ENCODE measurements at places on chromosomes 1 and 21.

DNA sequence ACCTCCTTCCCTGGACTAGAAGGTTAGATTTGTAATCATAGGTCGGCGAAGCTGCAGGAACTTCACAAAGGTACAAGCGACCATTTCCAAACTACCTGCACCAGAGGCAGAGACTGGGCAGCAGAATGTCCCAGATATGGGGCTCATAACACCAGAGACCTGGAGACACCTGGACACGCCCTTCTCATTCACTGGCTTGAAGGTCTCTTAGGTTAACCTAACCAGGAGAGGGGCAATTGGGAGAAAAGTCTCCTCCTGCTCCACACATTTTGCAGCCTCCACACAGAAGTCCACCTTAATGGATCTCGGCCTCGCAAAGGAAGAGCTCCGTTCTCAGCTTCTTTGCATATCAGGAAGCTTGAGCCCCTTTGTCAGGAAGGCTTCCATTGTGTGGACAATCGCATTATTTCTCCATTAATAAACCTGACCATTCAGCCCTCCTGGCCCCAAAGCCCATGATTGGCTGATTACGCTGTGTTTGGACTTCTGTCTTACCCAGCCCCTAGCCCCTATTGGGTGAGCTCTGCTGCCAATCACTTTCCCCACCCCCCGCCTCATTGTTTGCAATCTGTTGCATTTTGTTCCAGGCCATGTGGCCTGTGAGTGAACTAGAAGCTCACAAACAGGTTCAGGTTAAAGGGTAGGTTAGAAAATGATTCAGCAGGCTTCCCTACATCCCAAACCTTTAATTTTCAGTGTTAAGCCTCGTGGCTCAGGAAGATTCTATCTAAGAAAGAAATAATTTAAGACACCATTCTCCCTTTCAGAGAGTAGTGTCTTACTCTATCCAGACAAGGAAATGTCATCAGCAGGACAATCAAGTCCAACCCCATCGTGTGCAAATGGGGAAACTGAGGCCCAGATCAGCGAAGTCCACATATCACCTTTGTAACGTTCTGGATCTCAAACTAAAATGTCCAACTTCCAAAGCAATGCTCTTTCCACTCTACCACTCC, 2.8 kb downstream of the MYCL start:
- DNase-seq, result no peak

GRCh38 chr1:41976671-41977070, 57.9 kb upstream of the HIVEP3 start:
- no peak for DNase-seq

GRCh38 chr1:60857851-60858250, 224.5 kb upstream of the NFIA start:
- no peak for DNase-seq

- no peak for DNase-seq
Measured at GRCh38 chr1:225847610-225848009, 34.6 kb downstream of the TMEM63A start.

DNA sequence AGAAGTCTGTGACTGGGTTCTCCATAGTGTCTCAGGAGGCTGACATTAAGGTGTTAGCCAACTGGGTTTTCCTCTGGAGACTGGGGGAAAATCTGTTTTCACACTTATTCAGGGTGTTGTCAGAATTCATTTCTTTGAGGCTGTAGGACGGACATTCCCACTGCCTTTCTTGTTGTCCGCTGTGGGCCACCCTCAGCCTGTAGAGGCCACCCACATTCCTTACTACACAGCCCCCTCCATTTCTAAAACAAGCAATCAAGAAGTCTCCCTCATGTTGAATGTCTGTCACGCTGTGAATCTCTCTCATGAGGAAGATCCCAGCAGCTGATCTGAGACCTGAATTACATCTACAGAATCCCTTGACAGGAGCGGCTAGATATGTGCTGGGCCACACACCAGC, 295.5 kb upstream of the RUNX1 start:
- DNase-seq, result no peak

GRCh38 chr1:203660931-203661484, 34.4 kb downstream of the ATP2B4 start:
- DNase-seq, result no peak

GRCh38 chr21:26437326-26438009, 135.6 kb downstream of the CYYR1 start:
- no peak for DNase-seq

- no peak for DNase-seq
Measured at GRCh38 chr21:14995226-14995625, 69.6 kb downstream of the NRIP1 start.

GRCh38 chr1:91537281-91537986, 36.8 kb downstream of the CDC7 start:
- no peak for DNase-seq

GRCh38 chr1:43000271-43000670, 41.6 kb upstream of the SLC2A1 start:
- no peak for DNase-seq

- DNase-seq, result no peak
Measured at GRCh38 chr1:232667094-232667777, 37.3 kb upstream of the SIPA1L2 start.

DNA sequence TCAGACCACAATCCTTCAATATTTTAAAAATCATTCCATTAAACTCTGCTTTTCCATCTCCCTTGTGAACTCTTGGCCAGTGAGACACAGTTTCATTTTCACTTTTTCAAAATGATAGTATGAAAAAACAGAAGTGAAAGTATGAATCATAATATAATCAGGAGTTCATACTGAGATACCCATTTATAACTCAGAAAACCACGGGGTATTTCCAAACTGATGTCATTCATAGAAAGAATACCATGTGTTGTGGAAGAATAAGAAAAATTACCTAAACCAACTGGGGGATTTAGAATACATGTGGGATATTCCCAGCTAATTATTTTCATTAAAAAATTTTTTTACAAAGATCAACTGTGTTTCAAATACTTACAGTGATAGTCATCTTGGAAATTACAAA, 149.9 kb downstream of the MRPL39 start:
- no peak for DNase-seq

DNA sequence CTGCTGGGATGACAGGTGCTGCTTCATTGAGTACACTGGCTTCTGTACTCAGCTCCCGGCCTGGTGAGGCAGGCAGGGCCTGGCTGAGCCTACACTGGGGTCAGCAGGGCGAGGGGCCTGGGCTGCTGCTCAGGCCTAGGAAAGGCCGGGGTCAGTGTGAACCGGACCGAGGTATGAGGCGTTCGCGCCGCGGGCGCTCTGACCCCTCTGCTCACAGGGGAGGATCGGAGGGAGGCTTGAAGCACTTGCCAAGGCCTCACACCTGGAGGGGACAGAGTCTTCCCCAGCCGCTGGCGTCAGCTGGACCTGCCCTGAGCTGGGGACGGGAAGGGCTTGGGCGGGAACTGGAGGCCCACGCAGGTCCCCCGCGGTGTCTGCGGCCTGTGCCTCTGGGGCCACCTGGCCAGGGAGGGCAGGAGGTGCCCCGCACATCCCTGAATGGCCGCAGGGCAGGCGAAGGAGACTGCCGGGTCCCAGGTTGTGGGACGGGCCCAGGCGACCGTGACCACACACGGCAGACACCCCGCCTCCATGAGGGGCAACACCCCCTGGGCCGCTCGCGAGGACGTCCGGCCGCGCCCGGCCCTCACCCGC, 466 bp downstream of the PEX10 start:
- no peak for DNase-seq

GRCh38 chr1:228801068-228801467, 65.8 kb downstream of the RHOU start:
- no peak for DNase-seq

DNA sequence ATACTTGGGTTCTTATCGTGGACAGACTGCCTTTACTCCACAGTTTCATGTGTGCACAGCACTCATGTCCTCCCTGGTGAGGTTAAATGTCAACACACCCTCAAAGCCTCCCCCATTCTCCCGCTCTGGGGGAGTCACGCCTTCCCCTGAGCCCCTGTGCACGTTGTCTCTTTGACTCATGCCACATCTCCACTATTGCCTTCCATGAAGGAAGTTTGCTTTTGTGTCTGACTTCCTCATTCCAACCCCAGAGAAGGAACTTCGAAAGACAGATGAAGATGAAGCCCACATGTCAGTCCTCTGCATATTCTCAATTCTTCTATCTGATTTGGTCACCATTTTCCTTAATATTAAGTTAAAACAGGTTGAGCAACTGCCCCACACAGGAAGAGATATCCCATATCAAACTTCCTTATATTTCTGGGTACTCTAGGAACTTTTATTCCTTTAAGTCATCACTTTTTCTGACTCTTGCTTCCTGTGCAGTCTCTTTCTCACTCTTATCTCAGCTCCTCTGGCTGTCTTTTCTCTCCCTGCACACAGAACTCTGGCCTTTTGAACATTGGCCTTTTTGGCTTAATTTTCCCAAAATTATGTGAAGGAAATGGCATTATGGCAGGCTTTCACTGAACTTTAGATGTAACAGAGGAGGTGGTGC, 41.5 kb downstream of the C4BPA start:
- DNase-seq, result no peak

DNA sequence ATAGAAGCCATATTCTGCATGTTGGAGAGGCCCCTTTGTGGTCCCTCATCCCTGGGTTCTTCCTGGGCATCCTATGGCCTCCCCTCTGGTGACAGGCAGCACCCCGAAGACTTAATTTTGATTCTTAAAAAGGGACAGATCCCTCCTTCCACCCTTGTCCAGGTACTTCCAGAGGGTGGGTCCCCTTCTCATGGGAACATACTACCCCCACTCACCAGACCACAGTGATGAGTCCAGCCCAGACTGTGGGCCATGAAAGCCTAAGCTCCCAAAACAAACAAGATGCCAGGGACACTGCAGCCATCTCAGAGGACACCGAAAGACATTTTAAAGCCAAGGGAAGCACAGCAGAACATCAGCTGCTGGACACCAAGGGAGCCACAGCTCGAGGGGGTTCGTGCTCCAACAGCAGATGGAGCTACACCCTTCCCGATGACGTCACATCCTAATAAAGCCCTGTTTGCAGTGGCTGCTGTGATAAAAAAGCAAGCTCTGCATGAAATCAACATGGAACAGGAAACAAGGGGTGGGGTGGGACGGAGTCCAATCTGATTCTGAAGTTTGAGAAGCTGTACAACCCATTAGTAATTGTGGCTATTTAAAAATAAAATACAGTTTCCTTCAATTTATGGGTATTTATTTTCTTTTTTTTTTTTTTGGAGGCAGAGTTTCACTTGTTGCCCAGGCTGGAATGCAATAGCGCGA, 32.4 kb downstream of the GNB1 start:
- no peak for DNase-seq

- DNase-seq, result no peak
Measured at GRCh38 chr1:195745189-195746010, 862.8 kb downstream of the KCNT2 start.

GRCh38 chr21:29568020-29568697, 269.4 kb downstream of the BACH1 start:
- DNase-seq, result no peak

GRCh38 chr1:158248118-158248517, 6.1 kb upstream of the CD1A start:
- no peak for DNase-seq

DNA sequence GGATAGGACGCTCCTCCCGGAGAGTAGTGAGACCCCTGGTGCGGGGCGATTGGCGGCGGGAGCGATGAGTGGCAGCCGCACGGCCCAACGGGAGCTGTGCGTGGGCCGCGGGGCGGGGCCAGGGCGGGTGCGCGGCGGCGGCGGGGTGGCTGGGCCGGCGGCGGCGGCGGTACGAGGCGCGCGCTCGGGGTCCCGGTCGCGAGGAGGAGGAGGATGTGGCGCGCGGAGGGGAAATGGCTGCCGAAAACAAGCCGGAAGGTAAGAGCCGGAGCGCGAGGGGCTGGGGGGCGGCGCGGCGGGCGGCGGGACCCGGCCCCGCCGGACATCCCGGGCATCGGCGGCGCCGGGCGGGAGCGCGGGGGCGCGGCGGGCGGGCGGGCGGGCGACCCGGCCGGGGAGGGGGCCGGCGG, at the start of gene CAMTA1:
Gene CAMTA1, plus strand, starts transcription at position 137 of the 410 bp plus-strand sequence. Its CDS starts 77 bp downstream, at position 214.
- no peak for DNase-seq

DNA sequence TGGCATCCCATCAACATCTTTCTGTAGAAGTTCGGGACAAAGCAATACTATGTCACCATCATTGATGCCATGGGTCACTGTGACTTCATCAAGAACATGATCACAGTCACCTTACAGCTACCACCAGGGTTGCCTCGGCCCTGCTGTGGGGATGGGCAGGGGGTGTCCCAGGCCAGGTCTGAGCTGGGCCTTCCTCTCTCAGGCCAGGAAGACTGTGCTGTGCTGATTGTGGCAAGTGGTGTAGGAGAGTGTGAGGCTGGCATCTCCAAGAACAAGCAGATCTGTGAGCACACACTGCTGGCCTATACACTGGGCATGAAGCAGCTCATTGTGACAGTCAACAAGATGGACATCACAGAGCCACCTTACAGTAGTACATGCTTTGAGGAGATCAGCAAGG, 20.9 kb upstream of the RPL11 start:
- no peak for DNase-seq

DNA sequence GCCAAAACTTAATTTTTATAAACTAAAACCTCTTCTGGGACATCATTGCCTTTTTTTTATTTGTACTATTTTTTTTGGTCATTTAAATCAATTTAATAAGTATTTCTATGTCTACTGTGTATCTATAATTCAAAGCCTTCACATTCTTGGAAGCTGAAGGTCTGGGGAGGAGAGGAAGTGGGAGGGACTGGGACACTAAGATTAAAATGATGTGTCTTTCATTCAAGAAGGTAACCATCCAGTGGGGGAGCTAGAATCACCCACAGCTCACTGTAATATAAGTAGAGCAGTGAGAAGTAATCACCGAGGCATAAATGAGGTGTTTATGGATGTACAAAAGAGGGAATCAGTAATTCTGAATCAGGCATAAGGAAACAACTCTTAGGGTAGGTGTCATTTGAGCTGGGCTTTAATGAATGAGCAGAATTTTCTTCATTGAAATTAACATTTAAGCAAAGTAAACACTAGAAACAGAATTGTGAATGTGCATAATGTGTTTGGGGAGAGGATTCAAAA, 52.8 kb downstream of the PTGER3 start:
- no peak for DNase-seq

DNA sequence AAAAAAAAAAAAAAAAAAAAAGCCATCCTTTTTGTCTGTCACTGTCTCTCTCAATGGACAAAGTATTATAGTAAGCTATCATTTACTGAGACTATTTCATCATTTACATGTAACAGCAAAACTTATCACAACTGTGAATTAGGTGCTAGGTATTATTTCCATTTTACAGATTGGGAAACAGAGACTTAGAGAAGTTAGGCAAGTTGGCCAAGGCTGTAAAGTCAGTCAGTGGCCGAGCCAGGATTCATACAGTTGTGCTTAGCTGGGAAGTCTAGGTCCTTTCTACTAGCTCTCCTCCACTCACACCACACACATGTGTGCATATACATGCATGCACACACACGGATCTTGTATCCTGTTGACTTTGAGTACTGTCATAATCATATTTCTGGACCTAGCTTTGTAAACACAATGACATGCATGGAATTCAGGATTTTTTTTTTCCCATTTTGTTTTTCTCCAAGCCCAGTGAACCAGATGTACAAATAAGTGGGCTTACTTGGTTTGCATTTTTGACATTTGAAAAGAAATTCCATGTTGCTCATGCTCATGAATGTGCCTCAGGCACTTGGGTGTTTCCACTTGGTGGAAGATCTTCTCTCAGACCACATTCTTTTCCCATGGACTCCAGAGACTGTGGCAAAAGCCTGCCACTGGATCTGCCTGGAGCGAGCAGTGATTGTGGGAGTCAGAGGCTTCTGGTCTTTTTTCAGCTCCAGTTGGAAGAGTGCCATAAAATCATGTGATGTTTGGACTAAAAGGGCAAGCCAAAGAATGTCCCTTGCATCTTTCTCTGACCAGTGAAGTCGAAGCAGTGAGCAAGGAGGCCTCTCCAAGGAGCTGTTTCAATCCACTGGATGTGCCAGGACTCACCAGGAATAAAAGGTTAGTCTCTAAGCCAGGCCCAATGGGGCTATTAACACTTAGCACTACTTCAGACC, 61.7 kb upstream of the DNAJC6 start:
- no peak for DNase-seq

All from stimulated activated CD8-positive, alpha-beta memory T cell treated with anti-CD3 and anti-CD28 coated beads, Interleukin-2, amount 100 ng/mL, for 48 hours (primary cell).